Activated CD8-positive, alpha-beta memory T cell treated with anti-CD3 and anti-CD28 coated beads, Interleukin-2, amount 10 ng/mL, durations not matched to agents 7 days and 5 days (primary cell): ENCODE measurements at places on chromosomes 7 and 10. TPM values are rescaled to one million over a fixed set of nuclear protein-coding genes. Genes with fewer than 3 reads are reported as not detected.

DNA sequence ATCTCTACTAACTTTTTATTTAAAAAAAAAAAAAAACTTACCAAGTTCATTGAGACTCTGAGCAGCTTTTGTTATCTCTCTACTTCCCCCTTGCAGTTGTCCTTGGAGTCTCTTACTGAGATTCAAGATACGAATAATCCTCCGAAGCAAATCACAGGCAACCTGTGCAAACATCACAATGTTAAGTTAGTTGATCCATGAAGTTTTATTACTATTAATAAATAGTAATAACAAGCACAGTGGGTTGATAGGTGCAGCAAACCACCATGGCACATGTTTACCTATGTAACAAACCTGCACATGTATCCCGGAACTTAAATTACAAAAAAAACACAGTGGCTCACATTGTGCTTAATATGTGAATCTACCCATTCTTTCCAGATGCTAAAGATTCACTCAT is 36.5 kb downstream of the COG5 start:
- no peaks in the 10 kb centered on the region for H3K27me3 ChIP-seq
- no peak overlapping the region for H3K4me3 ChIP-seq
- peaks cover 34% of the 10 kb centered on the region for H3K36me3 ChIP-seq
- no peak for DNase-seq

- no peaks in the 10 kb centered on the region for H3K4me1 ChIP-seq
- H3K27me3 ChIP-seq = no peaks in the 10 kb centered on the region
- no peak overlapping the region for H3K4me3 ChIP-seq
- no peak for DNase-seq
- no peak overlapping the region for H3K27ac ChIP-seq
These were observed 58.0 kb downstream of the GNAT3 start for GRCh38 chr7:80453699-80454340.

GRCh38 chr7:107396990-107397389 is 72.9 kb upstream of the GPR22 start:
- no peak overlapping the region for H3K27ac ChIP-seq
- DNase-seq = no peak
- H3K36me3 ChIP-seq = peaks cover 6% of the 10 kb centered on the region

FGFR2 gene
- total RNA-seq = not detected

DNA sequence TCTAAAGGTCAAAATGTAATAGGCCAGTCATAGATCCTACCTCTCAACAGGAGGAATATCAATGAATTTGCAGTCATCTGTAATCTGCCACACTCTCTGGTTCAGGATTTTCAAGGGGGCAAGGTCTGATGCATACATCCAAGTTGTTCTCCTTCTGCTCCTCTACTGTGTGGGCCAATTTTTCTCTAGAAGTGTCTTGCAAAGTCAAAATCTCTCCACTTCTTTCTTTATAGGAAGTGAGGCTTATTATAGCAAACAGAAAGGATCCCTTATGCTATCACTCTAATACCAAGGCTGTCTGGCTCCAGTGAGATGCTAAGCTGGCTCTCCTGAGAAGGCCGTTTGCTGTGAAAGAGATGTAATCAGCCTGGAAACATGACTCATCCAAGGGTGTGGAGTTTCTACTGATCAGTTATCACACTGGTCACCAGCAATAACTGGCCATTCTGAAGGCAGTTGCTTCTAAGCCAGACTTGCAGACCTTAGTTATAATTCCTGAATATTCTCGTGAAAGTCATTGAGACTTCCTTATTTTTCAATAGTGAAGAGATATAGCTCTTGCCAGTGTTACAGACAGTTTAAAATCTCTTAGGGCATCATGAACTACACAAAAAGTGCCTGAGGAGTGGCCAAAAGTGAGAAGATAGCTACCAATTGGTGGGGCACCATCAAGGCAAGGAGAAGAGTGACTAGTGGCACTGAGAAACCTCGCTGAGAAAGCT is 43.2 kb upstream of the LRGUK start:
- no peak overlapping the region for H3K4me3 ChIP-seq
- no peaks in the 10 kb centered on the region for H3K27me3 ChIP-seq
- H3K36me3 ChIP-seq = no peaks in the 10 kb centered on the region
- DNase-seq = no peak
- H3K27ac ChIP-seq = no peak overlapping the region
